ENCODE measurements at places on chromosomes 1 and 21. TPM values are rescaled to one million over a fixed set of nuclear protein-coding genes. Genes with fewer than 3 reads are reported as not detected.

DNA sequence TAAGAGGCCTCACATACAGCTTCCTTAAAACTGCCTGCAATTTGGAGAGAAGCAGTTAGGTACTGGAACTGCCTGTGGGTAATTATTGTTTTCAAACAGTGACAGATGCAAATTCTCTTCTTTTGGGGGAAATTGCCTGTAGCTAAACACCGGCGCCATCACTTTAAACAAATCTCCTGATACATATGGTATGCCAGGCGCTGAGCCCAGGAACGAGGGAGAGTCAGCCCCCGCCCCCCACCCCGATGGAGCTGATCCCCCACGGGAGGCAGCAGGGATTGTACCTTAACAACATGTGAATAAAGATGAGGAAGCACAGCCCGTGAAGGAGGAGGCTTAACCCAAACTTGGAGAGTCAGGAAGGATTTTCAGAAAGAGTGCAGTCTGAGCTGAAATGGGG, 7.1 kb downstream of the TMEM51 start:
- no peak for DNase-seq

DNA sequence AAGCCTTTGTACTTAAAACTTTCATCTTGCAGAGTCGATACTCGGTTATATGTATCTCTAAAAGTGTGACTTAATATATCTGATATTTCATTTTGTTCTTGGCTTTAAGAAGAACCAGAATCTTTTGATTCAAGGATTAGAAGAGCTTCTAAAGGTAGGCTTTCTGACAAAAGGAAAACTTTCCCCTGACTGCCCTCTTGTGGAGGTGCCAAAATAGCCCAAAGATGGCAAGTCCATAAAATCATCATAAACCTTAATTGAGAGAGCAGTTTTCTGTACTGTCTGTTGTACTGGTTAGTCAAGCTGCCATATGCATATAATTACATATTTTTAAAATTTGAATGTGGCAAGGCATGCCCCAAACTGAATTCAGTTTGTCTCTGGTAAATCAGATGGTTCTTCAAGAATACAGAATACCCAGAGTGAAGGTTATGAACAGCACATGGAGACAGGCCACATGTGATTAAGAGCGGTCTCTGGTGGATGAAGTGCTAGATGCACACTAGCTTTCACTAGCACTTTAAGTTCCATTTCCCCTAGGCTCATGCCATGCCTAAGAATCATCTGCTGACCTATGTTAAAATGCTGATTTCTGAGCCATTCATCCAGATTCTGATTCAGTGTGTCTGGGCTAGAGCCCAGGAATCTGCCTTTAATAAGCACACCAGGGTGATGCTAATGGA, 27.7 kb upstream of the ELAVL4 start:
- no peak for DNase-seq

GRCh38 chr1:66947267-66947666, 22.5 kb downstream of the MIER1 start:
- no peak for DNase-seq

Gene EDARADD
- 4.2 TPM for total RNA-seq

Measured in thymus (tissue), 14 donors.